ENCODE measurements at places on chromosomes 4 and X. TPM values are rescaled to one million over a fixed set of nuclear protein-coding genes. Genes with fewer than 3 reads are reported as not detected.

DNA sequence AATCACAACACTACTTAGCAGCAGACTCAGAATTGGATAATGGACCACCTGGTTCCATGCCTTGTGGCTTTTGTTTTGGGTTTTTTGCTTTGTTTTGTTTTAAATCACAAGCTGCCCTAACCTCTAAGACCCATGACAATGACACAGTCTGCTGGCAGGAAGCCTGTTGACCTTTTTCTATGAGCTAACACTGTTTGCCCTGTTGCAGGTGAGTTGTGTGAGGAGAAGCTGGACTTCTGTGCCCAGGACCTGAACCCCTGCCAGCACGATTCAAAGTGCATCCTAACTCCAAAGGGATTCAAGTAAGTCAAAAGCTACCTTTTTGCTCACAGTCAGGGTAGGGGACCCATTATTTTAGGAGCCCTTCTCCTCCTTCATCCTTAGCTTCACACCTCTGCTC, 110.8 kb upstream of the PACRGL start:
- DNase-seq: no peak

- DNase-seq: no peak
These were observed 213.0 kb upstream of the GK2 start for GRCh38 chr4:79621061-79621460.

Gene TASL
- total RNA-seq: not detected

DNA sequence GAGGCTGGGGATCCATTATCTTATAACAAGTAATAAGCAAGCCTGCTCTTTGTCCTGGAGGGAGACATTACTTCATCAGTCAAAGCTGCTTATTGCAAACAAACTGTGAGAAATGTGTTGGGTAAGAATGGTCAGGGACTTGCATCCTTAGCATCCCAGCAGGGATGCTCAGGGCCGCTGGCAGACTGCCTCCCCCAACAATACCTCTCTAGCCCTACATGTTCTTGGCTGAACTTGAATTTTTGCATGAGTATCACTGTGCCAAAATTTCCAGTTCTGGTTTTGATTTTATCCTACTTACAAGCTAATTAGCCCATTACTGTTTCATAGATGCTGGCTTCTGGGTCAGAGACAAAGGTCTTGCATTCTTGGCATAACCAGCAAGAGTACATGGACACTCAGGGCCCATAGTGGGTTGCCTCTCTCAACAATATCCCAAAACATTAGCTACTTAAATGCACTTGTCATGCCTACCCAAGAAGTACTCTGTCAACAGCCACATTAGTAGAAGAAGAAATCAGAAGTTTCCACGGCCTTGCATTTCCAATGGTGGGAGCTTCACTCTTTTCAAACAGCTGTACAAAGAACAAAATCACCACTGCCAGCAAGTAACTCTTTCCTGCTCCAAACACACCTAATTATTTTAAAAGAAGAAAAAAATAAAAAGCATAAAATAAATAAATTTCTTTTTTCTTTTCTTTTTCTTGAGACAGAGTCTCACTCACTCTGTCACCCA, 41.9 kb upstream of the NEUROG2 start:
- DNase-seq: no peak

DNA sequence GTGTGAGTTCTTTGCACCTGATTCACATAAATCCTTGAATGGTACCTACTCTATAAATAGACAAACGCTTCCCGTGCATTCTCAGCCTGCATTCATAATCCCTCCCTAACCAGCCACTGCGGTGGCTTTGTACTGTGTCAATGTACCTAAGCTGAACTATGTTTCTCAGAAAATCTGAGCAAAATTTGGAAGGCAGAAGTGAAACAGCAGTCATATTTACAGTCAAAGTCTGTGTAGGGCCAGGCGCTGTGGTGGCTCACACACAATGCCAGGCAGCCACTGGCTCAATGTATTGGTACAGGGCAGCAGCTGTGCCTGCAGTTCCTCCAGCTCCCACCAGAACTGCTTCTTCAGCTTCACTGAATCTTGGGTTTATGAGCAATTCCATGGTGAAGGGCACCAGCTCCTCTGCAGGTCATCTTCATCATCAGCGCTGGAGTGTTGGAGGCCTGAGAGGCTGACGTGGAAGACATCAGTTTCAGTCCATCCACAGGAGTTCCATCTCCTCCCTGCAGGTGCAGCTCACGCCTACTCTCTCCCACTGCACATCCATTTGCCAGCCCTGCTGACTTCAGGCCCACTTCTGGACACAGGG, 32.3 kb upstream of the IRF2 start:
- no peak for DNase-seq

DNA sequence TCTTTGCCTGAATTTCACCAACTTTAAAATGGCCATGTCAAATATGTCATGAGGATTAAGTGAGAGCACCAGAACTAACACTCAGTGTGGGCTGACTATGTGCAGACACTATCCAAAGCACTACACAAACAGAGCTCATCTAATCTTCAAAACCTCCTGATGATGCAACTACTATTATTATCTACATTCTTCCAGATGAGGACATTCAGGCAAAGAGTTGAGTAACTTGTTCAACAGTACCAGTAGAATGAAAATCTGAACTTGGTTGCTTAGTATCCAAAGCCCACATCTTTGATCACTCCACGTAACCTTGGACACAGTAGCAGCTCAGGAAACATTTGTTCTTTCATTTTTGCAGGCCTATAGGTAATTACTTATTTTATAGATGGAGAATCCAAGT, 90.1 kb downstream of the ATP8A1 start:
- no peak for DNase-seq

DNA sequence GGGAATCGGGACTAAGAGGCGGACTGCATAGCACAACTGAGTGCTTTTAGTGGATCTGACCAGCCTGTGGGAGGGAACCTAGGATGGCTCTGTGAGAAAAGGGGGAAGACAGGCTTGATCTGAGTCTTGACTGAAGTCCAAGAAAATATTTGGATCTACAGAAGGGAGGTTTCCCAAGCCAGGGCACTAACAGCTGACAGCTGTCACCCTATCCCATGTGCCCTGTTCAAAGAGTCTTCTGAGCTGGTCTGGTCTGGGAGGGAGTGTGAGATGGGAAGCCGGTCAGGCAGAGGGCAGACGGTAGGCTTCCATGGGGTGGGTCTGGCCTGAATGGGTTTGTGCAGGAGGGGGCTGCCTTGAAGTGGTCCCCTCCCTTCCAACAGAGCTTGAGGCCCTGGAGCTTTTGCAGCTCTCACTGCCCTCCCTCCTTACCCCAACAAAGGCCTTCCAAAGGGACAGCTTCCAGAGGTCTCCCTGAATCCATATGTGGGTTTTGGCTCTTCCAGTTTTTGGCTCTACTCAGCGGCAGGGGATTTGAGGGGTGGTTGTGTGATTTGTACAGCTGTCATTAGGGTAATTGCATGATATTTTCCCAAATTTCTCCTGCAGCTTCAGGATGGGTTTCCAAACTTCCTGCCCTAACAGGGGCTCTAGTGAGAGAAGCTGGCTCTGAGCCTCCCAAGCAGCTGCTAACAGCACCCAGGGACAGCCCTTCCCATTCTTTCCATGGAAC, 643.7 kb downstream of the BCOR start:
- DNase-seq: no peak

Gene RHOXF1
- not detected for total RNA-seq

- DNase-seq: no peak
These were observed 31.7 kb downstream of the STOX2 start for GRCh38 chr4:183936574-183937345.

DNA sequence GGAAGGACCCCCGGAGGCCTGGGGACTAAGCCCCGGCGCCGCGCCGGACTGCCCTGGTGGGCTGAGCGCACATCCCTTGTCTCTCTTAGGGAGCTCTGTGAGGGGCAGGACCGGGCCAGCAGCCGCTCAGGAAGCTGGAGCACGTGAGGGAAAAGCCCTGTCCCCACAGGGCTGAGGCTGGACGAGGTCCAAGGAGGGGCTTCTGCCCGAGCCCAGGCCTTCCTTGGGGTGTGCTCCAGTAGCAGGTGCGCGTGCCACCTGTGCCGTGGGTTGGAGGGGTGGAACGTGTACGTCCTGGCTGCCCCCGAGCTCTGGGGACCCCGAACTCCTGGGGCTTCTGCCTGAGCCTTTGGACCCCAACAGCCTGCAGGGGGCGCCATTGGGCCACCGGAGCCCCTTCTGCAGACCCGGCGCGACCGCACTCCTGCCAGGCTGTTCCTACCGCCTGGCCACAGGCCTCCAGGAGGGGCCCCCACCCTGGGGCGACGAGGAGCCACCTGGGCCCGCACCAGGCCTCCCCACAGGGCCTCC, 27.2 kb downstream of the TACC3 start:
- DNase-seq: no peak

Gene SAP30
- total RNA-seq: 17.0 TPM

DNA sequence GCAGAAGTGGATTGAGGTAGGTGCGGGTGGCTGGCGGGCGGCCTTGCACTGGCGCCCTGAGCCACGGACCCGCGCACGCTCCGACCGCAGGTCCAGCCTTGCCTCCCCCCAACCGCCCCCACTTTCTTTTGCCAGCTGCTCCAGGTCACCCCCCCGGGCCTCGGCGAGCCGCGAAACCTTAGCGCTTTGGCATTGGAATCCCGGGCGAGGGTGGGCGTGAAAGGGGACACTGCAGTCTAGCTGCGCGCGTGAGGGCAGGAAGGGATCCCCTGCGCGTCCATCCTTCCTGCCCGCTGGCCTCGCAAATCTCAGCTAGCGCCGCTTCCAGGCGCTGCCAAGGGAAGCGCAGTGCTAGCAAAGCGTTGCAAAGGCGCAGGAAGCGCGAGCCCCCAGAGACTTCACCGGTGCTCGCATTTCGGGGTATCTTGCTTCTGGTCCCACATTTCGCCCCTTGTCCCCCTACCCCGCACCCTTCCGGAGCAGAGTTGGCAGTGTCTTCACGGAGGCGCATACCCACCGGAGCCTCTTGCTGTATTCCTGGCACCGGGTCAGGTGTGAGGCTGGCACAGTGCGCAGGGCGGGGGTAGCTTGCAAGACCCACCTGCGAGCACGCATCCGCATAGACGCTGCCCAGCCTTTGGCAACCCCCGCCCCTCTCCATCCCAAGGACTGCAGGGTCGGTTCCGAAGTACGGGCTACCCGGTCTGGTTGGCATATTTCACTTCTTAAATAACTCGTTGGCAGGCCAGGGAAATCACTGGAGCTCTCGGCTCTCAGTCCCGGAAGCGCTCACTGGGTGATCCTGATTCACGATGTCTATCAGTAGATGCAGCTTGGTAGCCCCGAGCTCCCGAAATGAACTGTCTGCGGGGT, 104.4 kb downstream of the UCHL1 start:
- DNase-seq: no peak

Gene NPFFR2
- 6.2 TPM for total RNA-seq

DNA sequence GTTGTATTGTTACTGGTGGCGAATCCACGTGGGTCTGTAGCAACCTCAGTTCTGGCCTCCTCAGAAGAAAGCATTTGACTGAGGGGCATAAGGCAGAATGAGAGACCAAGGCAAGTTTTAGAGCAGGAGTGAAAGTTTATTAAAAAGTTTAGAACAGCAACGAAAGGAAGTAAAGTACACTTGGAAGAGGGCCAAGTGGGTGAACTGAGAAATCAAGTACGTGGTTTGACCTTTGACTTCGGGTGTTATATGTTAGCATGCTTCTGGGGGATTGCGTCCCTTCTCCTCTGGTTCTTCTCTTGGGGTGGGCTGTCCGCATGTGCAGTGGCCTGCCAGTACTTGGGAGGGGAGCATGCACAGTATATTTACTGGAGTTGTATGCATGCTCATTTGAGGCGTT, 232.7 kb upstream of the GATB start:
- no peak for DNase-seq

Gene GIMD1
- not detected for total RNA-seq

DNA sequence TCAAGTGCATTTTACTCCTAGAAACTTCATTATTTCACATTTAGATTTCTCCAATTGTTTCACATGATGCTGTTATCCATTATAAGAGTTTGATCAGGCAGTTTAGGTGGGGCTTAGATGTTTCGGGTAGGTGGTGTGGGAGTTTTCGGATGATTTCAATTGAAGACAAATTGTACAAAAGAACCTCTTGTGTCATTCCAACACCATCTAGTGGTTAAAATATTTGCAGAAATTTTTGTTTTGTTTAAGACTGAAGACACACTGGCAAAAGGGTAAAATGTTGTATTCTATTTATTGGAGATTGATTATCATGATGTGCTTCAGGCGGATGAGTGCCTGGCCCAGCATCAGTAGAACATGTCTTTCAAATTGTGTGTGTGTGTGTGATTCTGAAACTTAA, 212.7 kb downstream of the SH3BGRL start:
- DNase-seq: no peak

DNA sequence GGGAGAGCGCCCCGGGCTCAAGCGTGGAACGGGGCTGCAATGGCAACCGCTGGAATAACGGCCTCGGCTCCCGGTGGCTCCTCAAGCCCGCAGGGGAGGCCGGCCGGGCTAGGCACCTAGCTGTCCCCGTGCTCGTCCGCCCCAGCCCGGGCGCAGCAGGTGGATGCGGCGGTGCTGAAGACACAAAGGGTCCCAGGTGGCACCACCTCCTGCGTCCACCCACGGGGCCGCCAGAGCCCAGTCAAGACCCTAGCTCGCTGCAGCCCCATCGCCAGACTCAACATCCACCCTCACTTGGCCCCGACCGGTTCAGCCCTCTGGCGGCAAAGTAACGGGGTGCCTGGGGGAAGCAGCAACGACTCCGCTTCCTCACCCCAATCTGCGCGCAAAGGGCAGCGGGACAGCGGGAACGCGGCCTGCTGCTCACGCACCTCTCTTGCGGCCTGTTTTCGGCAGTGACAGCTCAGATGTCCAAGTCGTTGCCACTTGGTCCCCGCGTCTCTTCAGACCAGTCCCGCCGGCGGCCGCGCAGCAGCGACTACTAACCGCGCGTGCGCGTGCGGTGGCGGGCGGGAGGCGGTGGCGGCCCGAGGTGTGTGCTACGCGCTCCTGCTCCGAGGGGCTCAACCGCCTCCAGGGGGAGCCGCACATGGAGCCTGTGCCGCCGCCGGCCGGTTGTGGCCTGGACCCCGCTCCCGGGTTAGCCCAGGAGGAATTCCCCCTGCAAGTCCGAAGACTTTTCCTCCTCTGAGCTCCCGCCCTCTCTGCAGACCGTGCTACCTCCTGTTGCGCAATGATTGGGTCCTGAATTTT, at the start of gene CLGN:
Gene CLGN, minus strand, starts transcription at position 543 of the 813 bp plus-strand sequence. CDS start 14,570 bp downstream, outside the sequence.
- no peak for DNase-seq
